ENCODE measurements at places on chromosomes 13 and 19. TPM values are rescaled to one million over a fixed set of nuclear protein-coding genes. Genes with fewer than 3 reads are reported as not detected.

CNN1 gene
- total RNA-seq = not detected

FUT2 gene
- total RNA-seq = not detected

DNA sequence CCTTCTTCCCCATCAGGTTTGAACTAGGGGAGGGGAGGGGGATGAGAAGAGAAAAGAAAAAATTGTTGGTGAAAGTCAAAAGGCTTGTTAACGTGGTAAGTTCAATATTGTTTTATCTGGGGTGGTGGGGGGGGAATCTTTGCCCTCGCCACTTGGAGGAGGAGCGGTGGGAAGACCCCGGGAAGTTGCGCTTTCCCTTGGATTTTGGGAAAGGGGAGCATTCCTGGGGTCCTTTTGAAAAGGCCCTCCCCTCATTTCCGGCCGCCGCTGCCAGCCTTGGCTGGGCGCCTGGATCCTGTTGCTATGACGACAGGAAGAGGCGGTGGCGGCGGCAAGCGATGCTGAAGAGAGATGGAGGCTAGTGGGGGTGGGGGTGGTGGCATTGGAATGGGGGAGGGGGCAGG is 4.6 kb upstream of the CACNG8 start:
- no peak for DNase-seq

- no peak for DNase-seq
Measured at GRCh38 chr13:50226515-50227155, 211.4 kb downstream of the KCNRG start.

DNA sequence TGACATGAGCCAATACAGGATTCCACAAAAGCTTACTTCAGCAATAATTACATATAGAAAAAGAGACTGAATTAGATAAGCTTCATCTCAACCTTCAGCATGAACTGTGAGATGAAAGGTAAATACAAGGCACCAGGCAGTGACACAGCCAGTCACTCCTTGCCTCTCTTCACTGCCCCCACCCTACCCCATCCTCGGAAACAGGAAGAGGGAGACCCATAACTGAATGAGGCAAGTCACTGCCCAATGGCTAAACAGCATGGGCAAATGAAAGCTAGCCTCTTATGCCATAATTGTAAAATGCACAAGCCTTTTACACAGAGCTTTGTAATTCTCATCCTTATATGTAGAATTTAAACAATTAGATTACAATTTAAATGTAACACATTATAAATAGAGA is 1.7 kb downstream of the ZNF160 start:
- DNase-seq = peak; percentile 33

DNA sequence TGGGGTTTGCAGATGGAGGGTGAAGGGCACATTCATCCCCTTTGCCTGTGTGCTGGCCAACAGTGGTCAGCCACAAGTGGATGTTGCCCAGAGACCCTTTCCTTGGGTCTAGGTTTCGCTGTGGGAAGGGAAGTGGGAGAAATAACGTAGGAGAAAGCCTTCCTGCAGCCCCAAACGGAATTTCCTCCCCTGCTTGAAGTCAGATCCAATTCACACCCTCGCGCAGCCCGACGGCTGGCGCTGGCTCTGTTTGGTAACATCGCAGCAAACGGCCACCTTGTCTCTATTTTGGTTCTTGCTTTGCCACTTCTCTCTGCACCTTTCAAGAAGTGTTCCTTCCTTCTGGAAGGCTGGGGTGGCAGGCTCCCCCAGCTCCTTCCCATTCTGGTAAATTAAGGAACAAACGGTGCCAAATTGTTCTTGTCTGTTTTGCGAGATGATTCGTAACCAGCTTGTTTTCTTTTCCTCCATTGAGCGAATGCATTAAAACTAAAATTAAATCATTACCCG is 45.4 kb downstream of the CHST8 start:
- DNase-seq = no peak

DNA sequence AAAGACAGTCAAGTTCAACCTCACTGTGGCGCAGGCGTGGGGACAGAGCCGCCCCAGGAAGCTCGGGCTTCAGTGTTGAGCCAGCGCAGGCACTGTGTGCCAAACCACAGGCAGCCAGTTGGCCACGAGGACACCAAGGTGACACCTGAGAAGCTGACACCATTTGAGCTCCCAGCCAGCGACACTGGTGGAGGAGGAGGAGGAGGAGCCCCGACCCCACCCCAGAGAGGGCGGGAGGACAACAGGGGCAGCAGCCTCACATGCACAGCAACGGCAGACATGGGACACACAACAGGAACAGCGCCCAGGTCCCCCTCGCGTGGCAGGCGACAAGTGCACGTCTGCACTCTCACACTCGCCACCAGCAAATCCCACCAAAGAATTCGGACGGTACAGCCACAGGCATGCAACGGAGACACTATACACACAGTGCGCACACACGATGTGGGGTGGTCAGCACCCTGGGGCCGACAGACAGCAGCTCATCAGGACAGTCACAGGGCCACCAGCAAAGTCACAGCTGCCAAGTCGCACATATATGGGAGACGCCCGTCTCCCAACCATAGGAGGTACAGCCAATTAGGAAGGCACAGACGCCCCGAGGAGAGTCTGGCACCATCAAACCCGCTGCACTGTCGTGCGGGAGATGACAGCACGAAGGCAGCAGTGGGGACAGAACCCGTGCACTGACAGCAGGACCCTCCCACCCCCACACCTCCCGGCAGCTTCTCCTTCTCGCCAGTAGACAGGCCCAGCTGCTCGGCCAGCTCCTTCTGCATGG is 3.4 kb downstream of the EIF3G start:
- DNase-seq = no peak

DNA sequence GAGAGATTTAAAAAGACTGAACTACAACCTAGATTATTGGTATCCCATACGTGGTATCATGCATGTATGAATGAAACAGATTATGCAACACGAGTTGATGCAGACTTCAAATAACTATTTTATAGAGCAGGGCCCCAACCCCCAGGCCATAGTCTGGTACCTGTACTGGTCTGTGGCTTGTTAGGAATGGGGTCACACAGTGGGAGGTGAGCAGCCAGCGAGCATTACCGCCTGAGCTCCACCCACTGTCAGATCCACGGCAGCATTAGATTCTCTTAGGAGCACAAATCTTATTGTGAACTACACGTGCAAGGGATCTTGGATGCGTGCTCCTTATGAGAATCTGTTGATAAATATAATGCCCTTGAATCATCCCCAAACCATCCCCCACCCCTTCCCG is 320.2 kb downstream of the TBC1D4 start:
- no peak for DNase-seq

- no peak for DNase-seq
Measured at GRCh38 chr19:29193155-29193554, 19.8 kb downstream of the UQCRFS1 start.

DNA sequence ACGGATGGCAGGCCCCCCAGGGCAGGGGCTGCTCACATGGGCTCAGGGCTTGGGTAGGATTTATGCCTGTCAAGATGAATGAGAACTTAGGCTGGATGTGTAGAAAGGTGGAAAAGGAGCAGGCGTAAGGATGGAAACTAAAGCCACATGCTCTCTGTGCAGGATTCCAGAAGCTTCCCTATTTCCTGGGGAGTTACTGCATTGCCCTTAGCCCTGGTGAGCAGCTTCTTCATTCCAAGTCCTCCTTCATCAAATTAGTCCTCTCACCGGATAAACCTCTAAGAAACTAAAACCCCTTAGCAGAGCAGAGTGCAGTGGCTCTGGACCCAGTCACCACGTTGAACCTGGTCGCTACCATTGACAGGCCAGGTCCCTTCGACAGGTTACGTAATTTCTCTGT is 7.4 kb downstream of the ATP12A start:
- DNase-seq = no peak
